ENCODE measurements at places on chromosomes 7 and 10. TPM values are rescaled to one million over a fixed set of nuclear protein-coding genes. Genes with fewer than 3 reads are reported as not detected.

The MYH16 gene
- total RNA-seq, result 0.93 TPM

The CPEB3 gene
- total RNA-seq, result 2.0 TPM

The KIAA1549 gene
- total RNA-seq, result 3.5 TPM

The SYCE1 gene
- total RNA-seq, result 0.14 TPM

The GPR146 gene
- total RNA-seq, result 9.1 TPM

The COL26A1 gene
- total RNA-seq, result not detected

The CASTOR2 gene
- total RNA-seq, result 10.8 TPM

The KIAA1217 gene
- 4.5 TPM for total RNA-seq

The ST7 gene
- total RNA-seq, result 33.2 TPM

The KLLN gene
- total RNA-seq, result 0.40 TPM

The CYP3A5 gene
- not detected for total RNA-seq

The ITGA8 gene
- 0.65 TPM for total RNA-seq

The PRSS37 gene
- total RNA-seq, result not detected

The MRLN gene
- total RNA-seq, result not detected

The HOXA9 gene
- total RNA-seq, result 27.9 TPM

The TSPAN14 gene
- total RNA-seq, result 130 TPM

The EIF5AL1 gene
- 0.93 TPM for total RNA-seq

The PNLIPRP3 gene
- not detected for total RNA-seq

The RHOBTB1 gene
- total RNA-seq, result 30.3 TPM

The ZNF800 gene
- total RNA-seq, result 37.4 TPM

The BEND7 gene
- 12.9 TPM for total RNA-seq

The H2BK1 gene
- total RNA-seq, result not detected

The TAC1 gene
- total RNA-seq, result not detected

The SH2D4B gene
- under 0.01 TPM for total RNA-seq

The SRRM3 gene
- 0.80 TPM for total RNA-seq

The ZNRF2 gene
- total RNA-seq, result 8.8 TPM

The ZNF32 gene
- total RNA-seq, result 15.0 TPM

The INMT gene
- not detected for total RNA-seq

The NKX1-2 gene
- not detected for total RNA-seq

The IPMK gene
- 20.9 TPM for total RNA-seq

The CABCOCO1 gene
- total RNA-seq, result 0.07 TPM

The SLC16A12 gene
- 0.80 TPM for total RNA-seq

The OPN1SW gene
- not detected for total RNA-seq

The NODAL gene
- not detected for total RNA-seq

The PCDH15 gene
- total RNA-seq, result not detected

The ZWINT gene
- 56.3 TPM for total RNA-seq

The ZYX gene
- 78.3 TPM for total RNA-seq

The SFRP5 gene
- total RNA-seq, result not detected

The AASS gene
- total RNA-seq, result 62.6 TPM

The TEX36 gene
- total RNA-seq, result not detected

The CYP2W1 gene
- not detected for total RNA-seq

The SPDYE2B gene
- total RNA-seq, result not detected

The FAM237B gene
- not detected for total RNA-seq

The EGFR gene
- total RNA-seq, result 5.1 TPM

The C10orf90 gene
- not detected for total RNA-seq

The LEP gene
- not detected for total RNA-seq

The FXYD4 gene
- not detected for total RNA-seq

The ASIC3 gene
- not detected for total RNA-seq

The CPXM2 gene
- 13.5 TPM for total RNA-seq

The PITX3 gene
- total RNA-seq, result not detected

The MDFIC gene
- total RNA-seq, result 21.0 TPM

The ZNF92 gene
- 18.5 TPM for total RNA-seq

The LDB3 gene
- not detected for total RNA-seq

The PWWP2B gene
- total RNA-seq, result 7.7 TPM

The HMX2 gene
- total RNA-seq, result not detected

The SPDYE16 gene
- not detected for total RNA-seq

The GRM8 gene
- total RNA-seq, result not detected

The INA gene
- total RNA-seq, result 0.29 TPM

The ATAD1 gene
- total RNA-seq, result 59.7 TPM

All from thoracic aorta endothelial cell (primary cell).